ENCODE measurements at places on chromosomes 4 and X. TPM values are rescaled to one million over a fixed set of nuclear protein-coding genes. Genes with fewer than 3 reads are reported as not detected.

DNA sequence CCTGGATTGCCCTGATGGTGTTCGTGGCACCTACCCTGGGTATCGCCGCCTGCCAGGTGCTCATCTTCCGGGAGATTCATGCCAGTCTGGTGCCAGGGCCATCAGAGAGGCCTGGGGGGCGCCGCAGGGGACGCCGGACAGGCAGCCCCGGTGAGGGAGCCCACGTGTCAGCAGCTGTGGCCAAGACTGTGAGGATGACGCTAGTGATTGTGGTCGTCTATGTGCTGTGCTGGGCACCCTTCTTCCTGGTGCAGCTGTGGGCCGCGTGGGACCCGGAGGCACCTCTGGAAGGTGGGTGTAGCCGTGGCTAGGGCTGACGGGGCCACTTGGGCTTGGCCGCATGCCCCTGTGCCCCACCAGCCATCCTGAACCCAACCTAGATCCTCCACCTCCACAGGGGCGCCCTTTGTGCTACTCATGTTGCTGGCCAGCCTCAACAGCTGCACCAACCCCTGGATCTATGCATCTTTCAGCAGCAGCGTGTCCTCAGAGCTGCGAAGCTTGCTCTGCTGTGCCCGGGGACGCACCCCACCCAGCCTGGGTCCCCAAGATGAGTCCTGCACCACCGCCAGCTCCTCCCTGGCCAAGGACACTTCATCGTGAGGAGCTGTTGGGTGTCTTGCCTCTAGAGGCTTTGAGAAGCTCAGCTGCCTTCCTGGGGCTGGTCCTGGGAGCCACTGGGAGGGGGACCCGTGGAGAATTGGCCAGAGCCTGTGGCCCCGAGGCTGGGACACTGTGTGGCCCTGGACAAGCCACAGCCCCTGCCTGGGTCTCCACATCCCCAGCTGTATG is 1.8 kb downstream of the AVPR2 start:
- no peak for DNase-seq

PITX2 gene
- total RNA-seq = not detected

USP51 gene
- 1.1 TPM for total RNA-seq

IL15 gene
- 5.1 TPM for total RNA-seq

DNA sequence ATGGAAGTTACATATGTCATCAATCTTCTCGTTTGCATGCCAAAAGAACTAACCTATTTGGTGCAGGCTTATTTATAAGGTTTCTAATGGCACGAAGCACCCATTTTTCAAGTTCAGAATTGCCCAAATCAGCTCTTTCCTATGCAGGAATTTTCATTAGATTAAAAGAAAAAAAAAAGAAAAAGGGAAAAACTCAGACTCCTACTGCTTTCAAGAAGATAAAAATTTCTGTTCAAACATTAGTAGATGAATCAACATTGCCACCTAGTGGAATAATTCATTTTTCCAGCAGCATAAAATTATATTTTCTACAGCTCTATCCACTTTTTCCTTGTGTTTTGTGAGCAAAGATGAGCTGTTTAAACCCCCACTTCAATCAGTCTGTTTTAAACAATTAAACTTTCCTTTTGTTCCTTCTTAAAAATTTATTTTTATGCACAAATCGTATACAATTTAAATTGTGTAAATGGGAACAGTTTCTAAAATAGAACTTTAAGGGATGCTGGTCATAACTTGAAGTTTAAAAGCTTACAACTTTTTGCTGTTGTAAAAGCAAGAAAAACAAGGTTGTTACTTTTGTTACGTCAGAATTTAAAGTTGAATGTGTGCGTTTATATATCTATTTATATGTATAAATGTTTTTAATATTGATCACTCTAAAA is 309.9 kb downstream of the ARAP2 start:
- DNase-seq = no peak

UGT2B10 gene
- not detected for total RNA-seq

ZNF141 gene
- total RNA-seq = 18.8 TPM

RGN gene
- 4.6 TPM for total RNA-seq

MAGEA9B gene
- total RNA-seq = not detected

- no peak for DNase-seq
Measured at GRCh38 chrX:150984169-150984824, 1.2 kb downstream of the HMGB3 start.

GRCh38 chr4:6029254-6029653 is 11.0 kb upstream of the C4orf50 start:
- DNase-seq = no peak

- no peak for DNase-seq
Measured at GRCh38 chr4:43357252-43357974, 464.9 kb downstream of the GRXCR1 start.

DNA sequence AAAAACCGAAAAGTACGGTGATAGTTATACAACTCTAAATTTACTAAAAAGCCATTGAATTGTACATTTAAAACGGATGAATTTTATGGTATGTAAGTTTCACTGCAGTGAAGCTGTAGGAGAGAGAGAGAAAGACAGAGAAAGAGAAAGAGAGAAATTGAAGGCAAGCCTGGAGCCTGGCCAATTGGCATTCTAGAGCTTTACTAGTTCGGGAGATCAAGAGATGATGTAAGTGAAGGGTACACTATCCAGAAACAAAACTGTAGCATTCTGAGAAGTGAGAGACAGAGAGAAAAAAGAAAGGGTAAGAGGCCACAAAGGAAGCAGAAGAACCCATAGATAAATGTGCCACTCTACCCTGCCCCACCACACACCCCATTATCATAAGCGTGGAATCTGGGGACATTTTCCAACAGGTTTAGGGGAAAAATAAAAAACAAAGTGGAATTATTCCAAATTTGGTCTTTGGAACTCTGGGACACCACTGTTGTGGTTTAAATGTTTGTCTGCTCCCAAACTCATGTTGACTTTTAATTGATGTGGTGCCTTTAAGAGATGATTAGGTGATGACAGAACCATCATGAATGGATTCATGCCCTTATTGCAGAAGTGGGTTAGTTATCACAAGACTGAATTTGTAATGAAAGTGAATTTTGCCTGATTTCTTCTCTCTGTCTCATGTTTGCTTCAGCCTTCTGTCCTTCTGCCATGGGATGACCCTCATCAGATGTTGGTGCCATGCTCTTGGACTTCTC is 123.0 kb upstream of the PLS3 start:
- DNase-seq = no peak

DNA sequence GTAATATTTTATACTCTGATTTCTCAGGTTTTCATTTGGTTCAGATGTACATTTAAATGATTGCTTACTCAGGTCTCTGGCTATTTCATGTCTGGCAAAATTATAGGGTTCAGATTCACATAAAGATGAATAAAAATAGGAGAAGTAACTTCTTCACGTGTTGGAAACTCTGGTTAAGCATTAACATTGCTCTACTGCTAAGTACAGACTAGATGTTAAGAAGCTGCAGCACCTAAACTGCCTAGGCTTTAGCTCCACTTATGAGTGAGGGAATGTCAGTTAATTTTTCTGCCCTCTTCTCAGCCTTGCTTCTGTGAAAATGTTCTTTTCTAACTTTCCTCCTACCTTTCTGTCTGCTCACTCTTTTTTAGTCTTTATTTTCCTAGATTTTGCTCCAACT is 361.2 kb downstream of the ARAP2 start:
- DNase-seq = no peak

DNA sequence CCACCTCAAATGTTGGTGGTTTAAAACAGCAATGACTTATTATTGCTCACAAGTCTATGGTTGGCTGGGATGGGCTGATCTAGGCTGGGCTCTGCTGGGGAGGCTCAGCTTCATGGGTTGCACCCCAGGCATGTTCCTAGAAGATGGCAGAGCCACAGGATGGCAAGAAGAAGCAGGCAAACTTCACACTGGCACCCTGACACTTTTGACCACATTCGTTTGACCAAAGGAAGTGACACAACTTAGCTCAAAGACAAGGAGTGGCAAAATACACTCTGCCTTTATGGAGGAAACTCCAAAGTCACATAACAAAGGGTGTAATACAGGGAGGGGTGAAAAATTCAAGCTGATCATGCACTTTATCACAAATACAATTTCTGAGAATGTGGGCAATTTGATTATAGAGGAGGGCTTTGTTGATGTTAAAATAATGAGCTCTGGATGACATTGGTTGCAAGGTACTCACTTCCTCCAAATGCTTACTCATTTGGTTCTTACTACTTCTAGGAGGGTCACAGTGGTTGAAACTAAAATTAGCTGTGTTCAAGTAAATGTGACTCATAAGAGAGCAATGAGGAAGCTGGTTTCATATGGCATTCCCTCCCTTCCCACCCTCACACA is 249.2 kb upstream of the RPS6KA3 start:
- no peak for DNase-seq

DNA sequence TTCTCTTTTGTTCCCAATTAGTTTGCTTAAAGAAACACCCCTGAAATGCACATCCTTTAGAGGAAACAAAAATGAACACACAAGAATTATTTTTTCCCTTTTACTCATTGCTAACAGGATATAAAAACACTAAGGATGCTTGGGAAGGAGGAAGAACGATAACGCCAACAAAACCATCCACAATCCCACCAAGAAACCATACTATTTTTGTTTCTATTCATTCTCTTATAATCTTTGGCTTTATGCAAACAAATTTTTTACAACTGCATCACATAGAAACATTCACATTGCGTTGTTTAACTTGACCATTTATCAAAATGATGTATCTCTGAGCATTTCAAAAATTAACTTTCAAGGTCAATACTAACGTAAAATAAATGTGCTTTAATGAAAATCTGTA is 12.0 kb downstream of the APBB2 start:
- DNase-seq = no peak

GRCh38 chr4:2359591-2360395 is 58.7 kb downstream of the ZFYVE28 start:
- no peak for DNase-seq

GRCh38 chrX:16629909-16630308 is 20.0 kb upstream of the S100G start:
- DNase-seq = no peak

DNA sequence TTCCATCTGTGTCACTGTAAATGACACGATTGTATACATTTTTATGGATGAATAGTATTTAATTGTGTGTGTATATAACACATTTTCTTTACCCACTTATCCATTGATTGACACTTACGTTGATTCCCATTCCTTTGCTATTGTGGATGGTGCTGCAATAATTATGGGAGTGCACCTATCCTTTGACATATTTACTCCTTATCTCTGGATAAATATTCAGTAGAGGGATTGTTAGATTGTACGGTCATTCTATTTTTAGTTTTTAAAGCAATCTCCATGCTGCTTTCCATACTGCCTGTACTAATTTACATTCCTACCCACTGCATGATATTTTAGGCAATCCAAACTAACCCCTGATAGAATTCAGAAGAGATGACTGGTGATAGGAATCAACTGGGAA is 980.1 kb downstream of the FSTL5 start:
- no peak for DNase-seq

DNA sequence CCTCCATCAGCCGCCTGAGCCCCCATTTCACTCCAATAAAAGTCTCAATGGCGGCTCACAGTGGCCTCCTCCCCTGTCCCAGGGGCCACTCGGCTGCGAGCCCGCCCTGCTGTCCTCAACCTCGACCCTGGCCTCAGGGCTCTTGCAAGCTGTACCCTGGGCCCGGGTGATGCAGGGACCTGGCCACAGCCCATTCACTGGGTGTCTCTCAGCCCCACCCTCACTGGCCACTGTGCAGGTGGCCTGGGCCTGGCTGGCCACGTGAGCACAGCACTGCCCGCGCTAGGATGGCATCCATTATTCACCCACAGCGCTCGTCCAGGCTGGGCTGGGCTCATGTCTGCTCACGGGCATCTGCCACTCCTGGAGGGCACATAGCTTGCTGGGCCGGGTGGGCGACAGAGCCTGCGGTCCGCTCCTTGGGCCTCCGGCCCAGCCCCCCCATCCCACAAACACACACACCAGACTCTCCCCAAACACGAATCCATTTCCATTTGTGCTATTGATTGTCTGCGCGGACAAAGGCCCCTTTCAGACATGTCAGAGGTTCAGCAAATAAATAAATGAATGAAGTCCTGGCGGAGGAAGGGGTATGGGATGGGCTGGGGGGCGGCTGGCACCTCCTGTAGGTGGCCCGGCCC is 16.5 kb upstream of the FGFR3 start:
- DNase-seq = no peak

DNA sequence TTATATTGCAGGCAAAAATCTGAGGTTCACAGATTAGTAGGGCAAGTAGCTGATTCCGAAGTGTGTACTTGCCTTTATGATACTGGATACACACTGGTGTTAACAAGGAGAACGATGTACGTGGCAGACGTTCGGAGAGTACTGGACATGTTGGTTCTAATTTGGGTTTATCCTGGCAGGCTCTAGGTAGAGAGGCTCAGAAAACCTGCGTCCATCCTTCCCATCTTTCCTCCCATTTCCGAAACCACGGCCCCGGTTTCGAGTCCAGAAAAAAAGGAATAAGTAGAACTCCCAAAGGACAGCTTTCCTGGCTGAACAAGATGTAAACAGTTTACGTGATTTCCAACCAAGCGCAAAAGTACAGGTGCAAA is 351 bp upstream of the SLC30A9 start:
- DNase-seq = no peak

DNA sequence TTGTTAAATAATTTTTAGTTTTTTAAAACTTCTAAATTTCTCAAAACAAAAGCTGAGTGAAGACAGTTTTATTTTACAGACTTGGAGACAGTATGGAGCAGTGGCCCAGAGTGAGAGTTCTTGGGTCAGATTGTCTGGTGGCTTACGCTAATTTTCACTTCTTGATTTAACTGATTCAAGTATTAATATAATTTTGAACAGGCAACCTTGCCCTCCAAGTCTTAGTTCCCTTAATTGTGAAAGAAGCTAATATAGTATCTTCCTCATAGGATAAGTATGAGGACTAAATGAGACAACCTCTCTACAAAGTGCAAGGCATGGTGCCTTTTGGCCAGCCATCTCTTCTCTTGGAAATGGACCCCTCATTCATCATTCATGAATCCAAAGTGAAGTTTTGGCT is 25.4 kb downstream of the ATP7A start:
- no peak for DNase-seq

DNA sequence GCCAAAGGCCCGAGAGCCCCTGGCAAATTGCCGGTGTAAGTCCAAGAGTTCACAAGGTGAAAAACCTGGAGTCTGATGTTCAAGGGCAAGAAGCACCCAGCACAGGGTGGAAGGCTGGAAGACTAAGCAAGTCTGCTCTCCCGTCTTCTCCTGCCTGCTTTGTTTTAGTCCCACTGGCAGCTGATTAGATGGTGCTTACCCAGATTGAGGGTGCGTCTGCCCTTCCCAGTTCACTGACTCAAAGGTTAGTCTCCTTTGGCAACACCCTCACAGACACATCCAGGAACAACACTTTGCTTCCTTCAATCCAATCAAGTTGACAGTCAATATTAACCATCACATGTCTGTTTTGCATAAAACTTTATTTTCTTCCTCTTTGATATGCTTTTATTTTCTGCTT is 157.4 kb downstream of the HS3ST1 start:
- DNase-seq = no peak

ANKRD50 gene
- total RNA-seq = 11.7 TPM

JCHAIN gene
- 9.4 TPM for total RNA-seq

- DNase-seq = no peak
Measured at GRCh38 chr4:58166490-58166889, 1056.3 kb upstream of the IGFBP7 start.

MAGEB16 gene
- not detected for total RNA-seq

DNA sequence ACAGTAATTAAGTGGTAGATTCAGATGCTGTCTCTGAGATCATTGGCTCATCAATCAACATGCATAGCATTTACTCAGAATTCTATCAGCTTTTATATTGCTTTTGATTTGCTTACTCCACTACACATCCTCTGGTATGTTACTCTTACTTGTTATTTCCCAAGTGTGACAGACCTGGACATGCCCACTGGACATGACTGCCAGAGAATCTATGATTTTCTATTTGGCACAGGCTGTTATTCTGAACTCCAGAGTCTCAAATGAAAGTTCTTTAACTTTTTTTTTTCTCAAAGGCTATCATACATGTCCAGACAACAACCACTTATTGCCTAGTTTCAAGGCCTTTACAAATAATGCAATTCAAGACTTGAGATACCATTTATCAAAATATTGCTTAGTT is 116.1 kb upstream of the ARHGAP24 start:
- DNase-seq = no peak
